ENCODE measurements at places on chromosomes 1 and 21.

DNA sequence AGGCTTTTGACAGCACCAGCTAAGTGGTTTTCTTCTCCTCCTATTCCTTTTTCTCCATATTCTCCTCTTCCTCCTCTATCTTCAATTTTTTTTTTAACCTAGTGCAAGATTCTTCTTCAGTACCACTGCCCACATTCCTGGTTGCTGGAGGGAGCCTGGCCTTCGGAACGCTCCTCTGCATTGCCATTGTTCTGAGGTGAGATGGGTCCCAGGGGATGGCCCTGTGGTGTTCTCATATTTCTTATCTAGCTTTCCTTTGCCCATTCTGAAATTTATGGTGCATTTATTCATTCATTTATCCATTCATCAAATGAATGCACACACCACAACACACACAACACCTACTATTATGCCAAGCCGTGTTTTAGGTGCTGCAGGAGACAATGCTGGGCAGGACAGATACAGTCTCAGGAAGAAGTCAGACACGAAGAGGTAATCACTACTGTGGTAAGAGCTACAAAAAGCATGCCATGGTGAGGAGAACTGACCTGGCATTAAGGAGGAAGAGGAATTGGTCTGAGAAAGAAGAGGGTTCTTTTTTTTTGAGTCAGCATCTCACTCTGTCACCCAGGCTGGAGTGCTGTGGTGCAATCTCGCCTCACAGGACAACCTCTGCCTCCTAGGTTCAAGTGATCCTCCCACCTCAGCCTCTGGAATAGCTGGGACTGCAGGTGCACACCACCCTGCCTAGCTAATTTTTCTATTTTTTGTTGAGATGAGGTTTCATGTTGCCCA, 47.5 kb upstream of the TDRD10 start:
- no peak for DNase-seq

- no peak for DNase-seq
Measured at GRCh38 chr1:35797380-35797779, 10.4 kb upstream of the AGO4 start.

- peak; percentile 68 for DNase-seq
Measured at GRCh38 chr1:84665703-84666317, 24.5 kb downstream of the SSX2IP start.

- DNase-seq: no peak
Measured at GRCh38 chr1:209748620-209749019, 7.2 kb upstream of the TRAF3IP3 start.

DNA sequence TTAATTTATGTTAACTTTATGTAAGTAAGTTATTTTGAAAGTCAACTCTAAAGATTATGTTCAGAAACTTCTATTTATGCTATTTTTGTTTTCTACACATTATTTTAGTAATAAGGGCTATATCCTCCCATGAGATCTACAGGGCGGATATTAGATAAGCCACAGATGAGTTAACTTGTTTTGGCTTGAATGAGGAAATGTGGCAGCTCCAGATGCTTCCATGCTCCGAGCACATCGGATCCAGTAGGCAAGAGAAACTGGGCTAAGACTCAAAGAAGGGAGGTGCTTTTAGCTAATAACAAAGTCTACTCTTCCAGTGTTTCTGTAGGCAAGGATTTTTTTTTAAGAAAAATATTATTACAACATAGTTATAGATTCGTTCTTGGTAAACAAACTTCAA, 20.0 kb upstream of the LAMC1 start:
- DNase-seq: peak; percentile 77

GRCh38 chr1:198212126-198212525, 55.3 kb downstream of the NEK7 start:
- DNase-seq: no peak

DNA sequence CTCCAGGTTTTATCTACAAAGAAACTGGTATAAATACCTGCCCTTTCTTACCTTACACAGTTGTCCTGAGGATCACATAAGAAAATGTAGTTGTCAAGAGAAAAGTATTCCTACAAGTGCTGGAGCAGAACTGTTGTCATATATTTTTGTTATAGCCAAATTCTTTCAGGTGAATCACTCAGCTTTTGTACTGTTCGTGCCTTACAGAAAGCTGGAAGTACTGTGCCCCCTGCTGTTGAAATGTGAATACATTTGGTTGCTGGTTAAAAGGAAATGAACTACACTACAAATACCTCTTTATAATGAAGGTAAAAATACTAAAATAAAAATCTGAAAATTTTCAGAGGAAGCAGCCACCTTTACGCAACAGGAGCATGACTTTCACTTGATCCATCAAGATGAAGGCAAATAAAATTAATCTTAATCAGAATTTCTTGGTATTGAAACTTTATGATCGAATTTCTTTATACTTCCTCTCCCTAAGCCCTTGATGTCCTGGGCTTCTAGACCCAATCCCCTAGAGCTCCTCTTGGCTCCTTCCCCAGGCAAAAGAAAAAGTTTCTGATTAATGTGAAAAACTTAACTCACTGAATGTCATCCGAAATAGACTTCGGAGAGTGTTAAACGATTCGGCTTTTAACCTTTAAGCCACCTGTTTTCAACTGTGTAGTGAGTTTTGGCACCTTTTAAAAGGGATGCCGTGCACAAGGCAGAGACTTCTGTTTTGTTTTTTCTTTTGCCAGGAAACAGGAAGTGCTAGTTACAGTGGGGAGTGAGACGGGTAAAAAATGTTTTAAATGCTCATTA, 12.5 kb downstream of the CHML start:
- peak; percentile 85 for DNase-seq

GRCh38 chr1:20578062-20578461, 10.8 kb upstream of the CDA start:
- no peak for DNase-seq

DNA sequence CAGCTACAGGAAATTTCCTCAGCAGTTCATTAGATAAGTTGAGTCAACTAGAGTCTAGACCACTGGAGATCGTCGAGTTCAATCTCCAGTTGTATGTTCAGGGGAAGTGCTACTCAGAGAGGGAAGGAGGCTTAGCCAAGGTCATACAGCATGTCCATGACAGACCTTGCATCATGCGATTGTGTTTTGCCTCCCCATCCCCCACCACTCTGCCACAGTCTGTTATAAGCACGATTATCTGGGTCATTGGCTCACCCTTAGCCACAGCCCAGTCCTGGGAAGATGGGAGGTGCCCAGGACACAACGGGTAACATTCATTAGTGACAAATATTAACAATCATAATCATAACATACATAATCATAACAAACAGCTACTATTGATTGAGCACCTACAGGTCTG, 18.9 kb upstream of the GRIK3 start:
- DNase-seq: no peak

DNA sequence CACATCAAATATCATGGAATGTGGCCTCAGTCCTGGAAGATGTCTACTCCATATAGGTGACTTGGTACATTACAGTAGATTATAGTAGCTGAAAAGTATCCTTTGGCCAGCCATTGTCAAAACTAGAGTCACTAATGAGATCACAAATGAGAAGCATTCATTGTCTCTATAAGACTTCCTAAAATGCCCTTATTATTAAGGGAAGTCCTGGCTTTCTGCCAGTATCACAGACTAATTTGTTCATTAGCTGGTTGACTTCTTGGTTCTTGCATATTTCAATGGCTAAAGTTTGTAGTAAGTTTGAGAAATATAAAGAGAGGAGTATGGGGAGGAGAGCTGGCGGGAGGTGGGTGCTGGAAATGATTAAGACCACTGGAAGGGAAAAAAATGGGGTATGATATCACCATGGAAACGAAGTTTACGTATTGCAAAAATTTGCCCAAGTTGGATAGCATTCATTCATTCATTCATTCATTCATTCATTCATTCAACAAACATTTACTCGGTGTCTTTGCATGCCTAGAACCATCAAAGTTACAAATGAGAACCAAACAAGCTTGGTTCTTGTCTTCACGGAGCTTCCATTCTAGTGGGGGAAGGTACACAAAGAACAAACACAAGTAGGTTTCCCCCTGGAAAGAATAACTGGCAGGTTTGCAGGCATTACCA, 11.7 kb upstream of the B3GALNT2 start:
- DNase-seq: no peak

GRCh38 chr1:11592752-11593151, 61.5 kb downstream of the FBXO2 start:
- DNase-seq: no peak

GRCh38 chr1:38818175-38818976, 41.2 kb downstream of the RRAGC start:
- DNase-seq: no peak

GRCh38 chr1:59455206-59455605, 158.3 kb downstream of the FGGY start:
- DNase-seq: peak; percentile 69

- peak; percentile 90 for DNase-seq
Measured at GRCh38 chr1:93081716-93082115, 2.6 kb downstream of the MTF2 start.

- DNase-seq: no peak
Measured at GRCh38 chr1:184624051-184624450, 130.6 kb downstream of the EDEM3 start.

- no peak for DNase-seq
Measured at GRCh38 chr1:40696294-40696693, 4.8 kb downstream of the NFYC start.

GRCh38 chr21:27423038-27423437, 456.1 kb upstream of the ADAMTS5 start:
- peak; percentile 80 for DNase-seq

DNA sequence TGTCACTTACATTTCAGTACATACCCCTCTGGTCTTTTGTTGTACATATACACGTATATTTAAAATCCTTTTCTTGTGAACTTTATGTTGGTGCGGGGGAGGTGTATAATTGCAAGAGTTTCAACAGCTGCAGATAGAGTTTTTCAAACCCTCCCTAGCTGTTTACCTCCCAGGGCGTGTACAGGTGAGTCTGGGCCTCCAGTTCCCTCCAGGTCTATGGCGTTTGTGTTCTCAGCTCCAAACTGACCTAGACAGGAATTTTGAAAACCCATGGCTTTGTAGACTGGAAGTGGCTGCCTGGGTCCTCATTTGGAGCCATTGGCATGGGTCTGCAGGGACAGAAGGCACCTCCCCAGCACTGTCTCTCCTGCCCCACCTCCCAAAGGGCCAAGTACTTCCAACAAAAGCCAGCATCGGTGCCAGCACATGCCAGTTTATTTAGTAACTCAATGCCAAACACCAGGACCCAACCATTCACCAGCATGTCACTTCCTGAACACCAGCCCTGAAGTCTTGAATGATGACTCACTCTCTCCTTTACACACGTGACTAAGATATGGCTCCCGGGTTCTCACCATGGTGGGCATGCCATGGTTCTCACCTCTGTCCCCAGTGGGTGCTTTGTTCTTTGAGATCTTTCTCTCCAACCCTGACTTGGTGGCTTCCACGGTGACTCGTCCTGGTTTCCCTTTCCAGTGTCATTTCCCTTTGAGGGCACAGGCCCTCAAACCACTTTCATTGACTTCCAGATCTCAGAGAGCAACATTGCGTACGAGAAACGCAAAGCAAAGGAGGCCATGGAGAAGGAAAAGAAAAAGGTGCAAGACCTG, 57.3 kb upstream of the EFHD2 start:
- peak; percentile 70 for DNase-seq

GRCh38 chr1:78649628-78650027, at the start of gene IFI44:
TSS of gene IFI44 (plus strand) at chr1:78649831. CDS start at chr1:78650196, 365 bp downstream.
- peak; percentile 90 for DNase-seq

DNA sequence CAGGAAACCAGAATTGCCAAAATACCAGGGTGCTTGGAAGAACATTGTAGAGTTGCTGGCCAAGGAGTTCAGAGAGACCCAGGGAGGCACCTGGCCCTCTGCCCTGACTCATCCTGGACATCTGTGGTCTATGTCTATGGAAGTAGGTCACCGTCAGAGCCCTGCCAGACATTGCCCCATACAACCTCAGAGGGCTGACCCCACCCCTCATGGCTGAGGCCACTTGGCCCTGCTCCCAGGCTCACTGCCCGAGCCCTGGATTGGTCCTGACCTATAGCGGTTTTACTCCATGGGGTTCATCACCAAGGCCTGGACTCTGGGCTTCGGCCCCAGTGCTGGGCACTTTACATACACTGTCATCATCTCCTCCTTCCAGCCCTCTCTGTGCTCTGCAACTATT, 233.1 kb downstream of the PTPRU start:
- DNase-seq: no peak

GRCh38 chr1:173954179-173954578, 37.1 kb upstream of the SERPINC1 start:
- DNase-seq: peak; percentile 53

- no peak for DNase-seq
Measured at GRCh38 chr1:36579039-36579438, 96.3 kb upstream of the CSF3R start.

GRCh38 chr1:61322769-61323168, 240.4 kb downstream of the NFIA start:
- DNase-seq: no peak

- DNase-seq: peak; percentile 82
Measured at GRCh38 chr1:39892601-39893595, 8.8 kb downstream of the MYCL start.

DNA sequence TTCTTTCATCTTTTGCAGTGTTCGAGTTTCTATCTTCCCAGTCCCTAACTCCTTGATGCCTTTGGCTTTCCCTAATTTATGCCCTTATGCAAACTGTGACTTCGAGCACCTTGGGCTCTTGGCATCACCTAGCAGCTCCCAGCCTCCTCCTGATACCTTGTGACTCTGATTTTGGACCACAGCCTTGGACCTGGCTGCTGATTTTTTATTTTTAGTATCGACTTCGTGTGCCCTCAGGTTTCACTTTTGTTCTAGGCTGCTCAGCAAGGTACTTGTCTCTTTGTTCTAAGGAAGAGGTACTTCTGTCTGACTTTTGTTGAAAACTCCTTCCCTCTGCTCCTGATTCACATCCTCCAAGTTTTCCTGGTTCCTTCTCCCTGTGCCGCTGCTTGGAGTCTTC, 69.6 kb upstream of the KCNK1 start:
- DNase-seq: no peak

GRCh38 chr1:185039726-185040407, 5.5 kb upstream of the RNF2 start:
- DNase-seq: no peak

DNA sequence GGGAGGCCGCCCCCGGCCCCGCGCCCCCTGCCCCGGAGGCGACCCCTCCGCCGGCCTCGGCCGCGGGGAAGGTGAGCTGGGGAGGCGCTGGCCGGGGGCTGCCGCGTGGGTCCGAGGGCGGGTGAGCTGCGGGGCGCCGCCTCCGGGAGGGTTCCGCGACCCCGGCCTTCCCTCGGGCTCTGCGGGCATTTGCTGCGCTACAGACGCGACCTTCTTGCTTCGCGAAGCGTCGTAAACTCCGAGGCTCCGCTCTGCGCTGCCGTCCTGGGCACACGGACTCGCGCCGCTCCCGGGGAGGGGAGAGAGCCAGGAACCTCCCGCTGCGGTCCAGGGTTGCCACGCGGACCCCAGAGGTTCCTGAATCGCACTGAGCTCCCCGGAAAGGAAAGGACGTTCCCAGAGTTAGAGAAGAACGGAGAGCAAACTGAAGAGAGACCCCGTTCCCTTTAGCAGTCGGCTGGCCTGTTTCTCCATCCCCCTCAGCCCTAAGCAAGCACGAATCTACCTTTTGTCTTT, 345 bp downstream of the SLX9 start:
- DNase-seq: no peak

Data from iris pigment epithelial cell (primary cell).